ENCODE measurements at places on chromosomes 2 and 18. TPM values are rescaled to one million over a fixed set of nuclear protein-coding genes. Genes with fewer than 3 reads are reported as not detected.

DNA sequence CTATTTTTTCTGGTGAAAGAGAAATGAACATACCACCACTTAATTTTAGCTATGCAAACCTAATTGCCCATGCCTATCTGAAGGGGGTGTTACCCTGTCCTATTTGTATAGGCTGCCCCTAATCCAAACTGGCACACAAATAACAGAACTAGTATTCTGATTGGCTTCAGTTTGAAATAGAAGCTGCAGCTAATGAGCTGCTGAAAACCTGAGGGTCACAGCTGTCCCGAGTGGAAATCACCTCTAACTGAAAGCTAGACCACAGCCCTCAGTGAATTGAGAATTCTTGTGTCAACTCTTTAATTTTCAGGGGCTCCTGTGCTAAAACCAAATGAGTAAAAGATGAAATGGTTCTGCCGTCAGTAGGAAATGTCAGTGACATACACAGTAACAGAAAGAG is 28.7 kb downstream of the CCDC141 start:
- no peak for DNase-seq

The MARCHF4 gene
- total RNA-seq: 0.09 TPM

- DNase-seq: no peak
Observed at GRCh38 chr2:101354420-101355311, 32.6 kb downstream of the CREG2 start.

- no peak for DNase-seq
Observed at GRCh38 chr2:147094077-147094476, 750.8 kb upstream of the ACVR2A start.

DNA sequence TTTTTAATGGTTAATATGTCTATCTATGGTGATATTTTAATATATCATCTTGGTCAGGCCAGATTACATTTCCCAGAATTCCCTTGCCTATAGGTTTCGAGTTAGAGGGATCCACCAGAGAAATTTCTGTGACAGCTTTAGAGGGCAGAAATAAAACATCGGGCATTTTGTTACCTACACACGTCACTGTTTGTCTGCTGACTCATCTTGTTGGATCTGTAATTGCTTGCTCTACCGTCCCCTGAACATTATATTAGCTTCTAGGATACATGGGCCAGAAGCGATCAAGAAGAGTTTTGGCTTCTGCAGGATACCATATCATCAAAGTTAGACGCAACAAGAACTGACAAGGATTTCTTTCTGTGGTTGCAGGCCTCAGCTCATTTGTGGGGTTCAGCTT is 795.8 kb upstream of the GCFC2 start:
- no peak for DNase-seq

DNA sequence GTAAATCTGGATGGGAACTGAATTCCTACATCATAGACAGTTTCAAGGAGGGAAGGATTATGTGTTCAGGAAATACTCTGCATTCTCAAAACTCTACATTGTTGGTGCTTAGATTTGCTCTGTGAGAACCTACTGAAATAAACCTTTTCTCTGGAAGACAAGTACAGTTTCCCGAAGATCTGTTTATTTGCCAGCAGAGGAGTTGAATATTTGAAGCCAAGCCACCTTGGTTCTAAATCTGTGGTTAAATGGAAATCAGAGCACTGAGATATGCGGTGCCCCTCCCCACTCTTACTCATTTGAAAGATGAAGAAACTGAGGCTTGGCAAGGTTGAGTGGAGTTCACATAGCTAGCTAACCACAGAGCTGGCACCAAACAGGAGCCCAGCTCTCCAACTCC is 146.3 kb upstream of the CTAGE1 start:
- DNase-seq: no peak

The HOXD3 gene
- 3.2 TPM for total RNA-seq
